T-helper 17 cell (primary cell): ENCODE measurements at places on chromosomes 7 and 10. TPM values are rescaled to one million over a fixed set of nuclear protein-coding genes. Genes with fewer than 3 reads are reported as not detected.

- no peak overlapping the region for H3K4me3 ChIP-seq
- no peak for DNase-seq
- H3K4me1 ChIP-seq: peaks cover 56% of the 10 kb centered on the region
- peaks cover 18% of the 10 kb centered on the region for H3K36me3 ChIP-seq
- no peaks in the 10 kb centered on the region for H3K27me3 ChIP-seq
Measured at GRCh38 chr7:55486991-55487390, 85.3 kb downstream of the VOPP1 start.

DNA sequence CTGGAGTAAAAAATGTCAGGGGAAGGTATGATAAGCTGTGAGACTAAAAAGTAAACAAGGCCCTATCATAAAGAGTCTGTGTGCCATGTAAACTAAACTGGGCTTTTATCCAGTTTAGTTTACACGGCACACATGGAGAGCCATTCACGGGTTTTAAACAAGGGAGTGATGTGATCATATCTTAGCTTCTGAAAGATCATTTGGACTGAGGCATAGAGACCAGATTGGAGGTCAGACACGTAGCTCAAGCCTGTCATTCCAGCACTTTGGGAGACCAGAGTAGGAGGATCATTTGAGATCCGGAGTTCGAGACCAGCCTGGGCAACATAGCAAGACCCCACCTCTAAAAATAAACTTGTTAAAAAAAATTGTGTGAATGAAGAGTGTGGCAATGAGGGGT lies 50.1 kb downstream of the SKIDA1 start:
- H3K27me3 ChIP-seq: peaks cover 15% of the 10 kb centered on the region
- no peak overlapping the region for H3K4me3 ChIP-seq
- no peak for DNase-seq
- no peaks in the 10 kb centered on the region for H3K36me3 ChIP-seq
- no peak overlapping the region for H3K27ac ChIP-seq
- H3K4me1 ChIP-seq: no peaks in the 10 kb centered on the region

GRCh38 chr10:114478281-114478680 lies 74.0 kb upstream of the AFAP1L2 start:
- DNase-seq: no peak
- no peak overlapping the region for H3K27ac ChIP-seq
- no peak overlapping the region for H3K4me3 ChIP-seq
- H3K4me1 ChIP-seq: peaks cover 30% of the 10 kb centered on the region
- H3K27me3 ChIP-seq: no peaks in the 10 kb centered on the region

Gene ENKUR
- 0.85 TPM for total RNA-seq

Gene SH2B2
- total RNA-seq: 2.0 TPM

- DNase-seq: no peak
- no peak overlapping the region for H3K27ac ChIP-seq
- H3K36me3 ChIP-seq: no peaks in the 10 kb centered on the region
Measured at GRCh38 chr7:106057962-106058927, 53.9 kb downstream of the SYPL1 start.
